ENCODE measurements at places on chromosomes 3 and 15.

DNA sequence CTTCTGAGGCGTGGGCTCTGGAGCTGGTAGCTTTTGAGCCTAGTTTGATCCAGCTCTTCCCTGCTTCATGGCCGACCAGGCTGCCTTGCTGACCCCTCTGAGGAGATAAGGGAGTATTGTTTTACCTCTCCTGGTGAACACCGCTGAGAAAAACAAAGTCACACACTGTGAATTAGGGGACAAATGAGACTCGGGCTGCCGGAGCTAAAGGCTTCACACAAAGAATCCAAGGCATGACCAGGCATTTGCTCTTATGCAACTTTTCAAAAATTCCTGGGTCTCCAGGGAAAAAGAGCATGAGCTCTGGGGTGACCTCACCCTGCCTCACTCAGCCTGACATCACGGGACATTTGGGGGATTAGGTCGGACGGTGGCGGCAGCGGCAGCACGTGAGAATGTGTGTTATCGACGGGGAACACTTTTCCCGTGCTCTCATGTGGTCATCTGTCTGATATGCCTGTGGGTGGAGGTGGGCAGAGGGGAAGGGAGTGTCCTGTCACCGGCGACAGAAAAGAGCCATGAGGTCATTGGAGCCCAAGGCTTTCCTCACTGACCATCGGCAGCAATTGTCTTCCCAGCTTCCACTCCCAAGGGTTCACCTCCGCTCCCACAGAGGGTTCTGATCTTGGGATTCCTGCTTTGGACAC lies 61.0 kb downstream of the TMEM44 start:
- ATAC-seq, result no peak

DNA sequence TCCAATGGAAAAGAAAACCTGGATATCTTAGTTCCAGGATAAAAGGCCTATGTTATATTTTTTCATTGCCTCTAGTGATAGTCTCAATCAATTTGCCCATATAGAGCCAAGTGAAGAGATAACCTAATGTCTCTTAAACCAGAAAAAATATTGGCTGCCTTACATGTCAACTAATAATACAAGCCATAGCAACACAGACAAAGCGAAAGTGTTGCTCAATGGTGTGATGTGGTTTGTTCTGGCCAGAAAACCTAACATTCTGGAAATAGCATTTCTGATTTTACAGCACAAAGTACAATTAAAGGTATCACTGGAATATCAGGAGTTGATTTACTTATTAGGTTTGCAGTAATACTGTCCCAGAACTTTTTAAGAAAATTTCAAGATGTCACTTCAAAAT lies 101.5 kb downstream of the ATP8B4 start:
- no peak for ATAC-seq

DNA sequence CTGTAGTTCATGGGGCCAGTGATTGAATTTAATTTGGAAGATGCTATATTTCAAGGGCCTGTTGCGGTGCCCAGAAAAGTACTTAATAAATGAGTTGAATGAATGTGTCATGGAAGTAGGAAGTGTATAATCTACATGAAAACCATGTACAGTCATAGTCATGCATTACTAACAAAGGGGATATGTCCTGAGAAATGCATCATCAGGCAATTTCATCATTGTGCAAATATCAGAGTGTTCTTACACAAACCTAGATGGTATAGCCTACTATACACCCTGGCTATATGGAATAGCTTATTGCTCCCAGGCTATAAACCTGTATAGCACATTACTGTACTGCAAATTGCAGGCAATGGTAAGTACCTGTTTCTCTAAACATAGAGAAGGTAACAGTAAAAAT lies 10.7 kb upstream of the MYO5C start:
- ATAC-seq, result peak; percentile 51

DNA sequence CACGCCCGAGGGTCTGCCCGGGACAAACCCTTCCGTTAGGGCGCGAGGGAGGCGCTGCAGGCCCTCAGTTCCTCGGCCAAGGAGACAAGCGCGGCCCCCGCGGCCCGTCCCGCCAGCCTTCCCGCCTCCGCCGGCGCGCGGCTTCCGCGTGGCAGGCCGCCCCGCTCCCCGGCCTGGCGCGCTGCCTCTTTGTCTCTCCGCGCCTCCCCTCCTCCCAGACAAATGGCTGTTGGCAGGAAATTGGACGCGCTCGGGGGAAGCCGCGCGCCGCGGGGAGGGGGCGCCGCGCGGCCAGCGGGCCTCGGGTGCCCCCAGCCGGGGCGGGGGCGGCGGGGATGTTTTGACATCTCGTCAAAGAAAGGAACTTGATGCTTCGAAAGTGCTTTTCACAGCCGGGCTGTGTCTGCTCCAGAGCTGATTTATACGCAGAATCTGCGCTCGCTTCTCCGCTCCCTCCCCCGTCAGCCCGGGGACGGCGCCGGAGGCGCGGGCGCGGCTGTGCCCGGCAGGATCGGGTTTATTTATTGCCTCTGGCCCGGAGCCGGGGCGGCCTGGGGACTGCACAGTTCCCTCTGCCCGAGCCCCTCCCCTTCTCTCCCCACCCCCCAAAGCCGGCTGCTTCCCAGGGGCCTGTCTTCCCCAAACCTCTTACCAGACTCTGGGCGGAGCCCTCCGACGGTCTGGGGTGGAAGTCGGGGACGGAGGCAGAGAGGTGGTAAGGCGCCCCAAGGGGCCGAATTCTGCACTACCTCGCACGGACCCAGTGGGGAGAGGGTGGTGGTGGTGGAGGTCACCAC lies 20.7 kb downstream of the SHF start:
- peak; percentile 96 for ATAC-seq

DNA sequence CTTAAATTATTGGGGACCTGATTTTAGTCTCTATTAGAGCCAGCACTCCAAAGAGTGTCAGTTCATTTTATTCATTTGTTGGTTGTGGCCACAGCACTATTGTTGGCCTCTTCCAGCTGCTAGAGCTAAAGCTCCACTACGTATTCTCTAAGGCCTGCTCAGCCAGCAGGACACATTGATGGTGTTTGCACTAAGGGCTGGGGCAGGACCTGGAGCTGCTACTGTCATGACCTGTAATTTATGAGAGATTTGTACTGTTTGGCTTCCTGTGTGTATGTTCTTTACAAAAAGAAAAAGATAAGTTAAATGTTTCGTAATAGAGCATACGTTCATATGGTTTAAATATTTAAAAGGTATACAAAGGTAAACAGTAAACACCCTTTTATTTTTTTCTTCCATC lies 8.1 kb downstream of the GFM1 start:
- ATAC-seq, result no peak

- peak; percentile 49 for ATAC-seq
These were observed 182.5 kb downstream of the TNIK start for GRCh38 chr3:171277456-171278298.

DNA sequence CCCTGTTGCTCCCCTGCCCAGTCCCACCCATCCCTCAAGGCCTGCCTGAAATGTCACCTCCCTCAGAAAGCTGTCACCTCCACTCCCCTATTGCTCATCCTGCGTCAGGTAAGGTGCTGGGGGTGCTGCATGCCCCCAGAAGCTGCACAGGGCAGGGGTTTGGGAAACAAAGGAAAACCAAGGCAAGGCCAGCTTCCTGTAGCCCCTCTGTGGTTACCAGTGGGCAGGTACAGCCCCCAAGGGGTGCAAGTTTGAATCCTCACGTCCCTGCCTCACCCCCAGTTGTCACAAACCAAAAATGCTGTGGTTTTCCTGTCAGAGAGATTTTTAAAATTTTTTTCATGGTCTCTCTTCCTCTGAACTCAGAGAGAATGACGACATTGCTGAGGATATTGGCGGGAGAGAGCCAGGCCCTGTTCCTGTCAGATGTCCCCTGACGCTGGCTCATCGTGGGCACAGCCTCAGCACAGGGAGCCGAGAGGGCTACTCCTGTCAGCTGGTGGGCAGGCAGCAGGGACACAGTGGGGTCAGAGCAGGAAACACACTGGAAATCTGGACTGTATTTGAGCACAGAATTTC lies 27.0 kb downstream of the PSTPIP1 start:
- ATAC-seq, result no peak

DNA sequence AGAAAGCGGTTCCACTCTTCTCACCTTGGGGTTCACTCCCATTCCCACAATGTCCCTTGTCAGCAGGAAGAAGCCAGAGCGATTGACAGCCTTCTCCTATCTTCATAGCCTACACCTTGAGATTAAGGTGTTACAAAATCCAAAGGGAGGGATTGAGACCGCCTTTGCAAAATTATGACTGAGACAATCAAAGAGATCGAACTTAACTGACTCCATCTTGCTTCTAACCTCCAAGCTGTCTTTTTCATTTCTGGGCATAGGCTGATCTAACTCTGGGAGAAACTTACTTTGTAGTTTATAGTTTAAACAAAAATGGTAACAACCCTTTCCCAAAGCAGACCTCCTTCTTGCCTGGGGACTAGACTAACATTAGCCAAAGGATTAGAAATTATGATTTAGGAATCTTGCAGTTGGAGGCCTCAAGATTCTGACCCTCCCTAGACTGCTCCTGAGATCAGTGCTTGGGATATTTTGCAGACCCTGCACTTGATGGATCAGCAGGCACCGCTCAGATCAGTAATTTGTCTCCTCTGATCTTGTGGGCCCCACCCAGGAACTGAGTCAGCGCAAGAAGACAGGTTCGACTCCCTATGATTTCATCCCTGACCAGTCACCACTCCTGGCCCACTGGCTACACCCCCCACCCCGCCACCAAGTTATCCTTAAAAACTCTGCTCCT lies 40.0 kb downstream of the PAQR5 start:
- ATAC-seq, result no peak
